ENCODE measurements at places on chromosomes 2 and 18.

DNA sequence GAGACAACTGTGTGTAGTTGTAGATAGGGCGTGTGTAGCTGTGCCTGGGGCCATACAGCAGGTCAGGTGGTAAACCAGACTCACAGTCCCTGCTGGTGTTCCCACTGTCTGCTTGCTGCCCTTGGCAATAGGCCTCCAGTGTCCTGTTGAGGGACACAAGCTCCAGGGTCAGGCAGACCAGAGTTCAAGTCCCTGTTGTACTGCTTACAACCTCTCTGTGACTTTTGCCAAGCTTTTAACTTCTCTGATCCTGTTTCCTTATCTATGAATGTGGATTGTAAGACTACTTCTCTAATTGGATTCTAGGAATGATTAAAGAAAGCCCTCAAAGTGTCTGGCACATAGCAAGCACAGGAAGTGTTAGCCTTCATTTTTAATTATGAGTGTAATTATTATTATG is 68.6 kb downstream of the MERTK start:
- no peak for DNase-seq
- H3K27ac ChIP-seq = no peak overlapping the region
- no peaks in the 10 kb centered on the region for H3K4me1 ChIP-seq
- H3K4me3 ChIP-seq = no peak overlapping the region
- H3K36me3 ChIP-seq = no peaks in the 10 kb centered on the region

DNA sequence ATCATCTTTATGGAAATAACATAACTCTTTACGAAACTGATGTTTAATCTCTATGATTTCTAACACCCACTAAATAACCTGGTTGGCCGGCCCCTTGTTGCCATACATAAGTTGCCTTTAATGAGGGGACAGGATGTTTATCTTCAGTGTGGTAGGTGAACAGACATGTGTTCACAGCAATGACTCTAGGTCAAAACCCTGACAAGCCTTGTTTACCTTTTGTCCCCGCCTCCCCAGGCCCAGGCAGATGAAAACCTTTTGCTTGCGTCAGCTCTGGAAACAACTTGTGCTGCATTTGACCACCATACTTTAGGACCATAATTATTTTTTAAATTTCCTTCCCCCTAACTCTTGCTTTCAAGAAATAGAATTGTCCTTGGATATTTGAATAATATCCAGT is 2.9 kb upstream of the DSG4 start:
- H3K4me3 ChIP-seq = no peak overlapping the region
- DNase-seq = no peak
- no peak overlapping the region for H3K27ac ChIP-seq
- H3K27me3 ChIP-seq = no peaks in the 10 kb centered on the region

DNA sequence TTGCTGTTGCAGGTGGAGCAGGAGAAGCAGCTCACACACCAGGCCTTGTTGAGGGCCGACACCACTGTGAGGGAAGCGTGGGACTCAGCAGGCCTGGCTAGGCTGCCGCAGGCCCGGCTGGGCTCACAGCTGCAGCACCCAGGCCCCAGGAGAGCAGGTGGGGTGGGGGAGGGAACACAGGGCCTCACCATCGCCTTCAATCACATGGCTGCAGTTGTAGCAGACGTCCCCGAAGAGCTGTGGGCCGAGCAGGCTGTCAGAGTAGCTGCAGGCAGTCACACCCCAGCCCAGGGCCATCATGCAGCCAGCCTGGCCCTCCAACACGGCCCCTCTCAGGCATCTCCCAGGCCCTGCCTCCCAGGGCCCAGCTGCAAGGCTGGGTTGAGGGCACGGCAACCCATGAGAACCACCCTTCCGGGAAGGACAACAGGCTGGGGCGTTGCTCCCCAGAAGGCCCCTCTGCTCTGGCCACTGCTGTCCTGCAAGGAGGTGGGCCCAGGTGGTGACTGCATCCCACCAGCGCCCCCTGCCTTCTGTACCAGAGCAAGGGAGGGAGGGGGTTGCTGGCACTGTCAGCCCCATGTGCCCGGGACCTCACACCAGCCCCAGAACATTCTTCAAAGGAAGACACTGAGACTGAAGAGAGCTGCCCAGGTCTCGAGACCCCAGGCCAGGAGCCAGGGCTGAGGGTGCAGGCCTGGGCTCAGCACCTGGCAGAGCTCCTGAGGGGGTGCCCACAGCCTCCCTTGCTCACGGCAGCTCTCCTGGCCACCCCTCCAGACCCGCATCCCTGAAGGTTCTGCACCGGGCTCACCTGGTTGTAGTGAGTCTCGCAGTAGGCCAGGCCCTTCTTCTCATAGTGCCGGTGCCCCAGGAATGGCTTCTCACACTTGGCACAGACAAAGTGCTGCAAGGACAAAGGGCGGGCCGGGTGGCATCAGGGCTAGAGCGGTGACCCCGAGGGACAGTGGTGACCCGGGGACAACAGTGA is 5.6 kb upstream of the GPR17 start:
- no peak overlapping the region for H3K27ac ChIP-seq
- no peak for DNase-seq
- H3K4me3 ChIP-seq = peak overlapping the region; percentile 58

DNA sequence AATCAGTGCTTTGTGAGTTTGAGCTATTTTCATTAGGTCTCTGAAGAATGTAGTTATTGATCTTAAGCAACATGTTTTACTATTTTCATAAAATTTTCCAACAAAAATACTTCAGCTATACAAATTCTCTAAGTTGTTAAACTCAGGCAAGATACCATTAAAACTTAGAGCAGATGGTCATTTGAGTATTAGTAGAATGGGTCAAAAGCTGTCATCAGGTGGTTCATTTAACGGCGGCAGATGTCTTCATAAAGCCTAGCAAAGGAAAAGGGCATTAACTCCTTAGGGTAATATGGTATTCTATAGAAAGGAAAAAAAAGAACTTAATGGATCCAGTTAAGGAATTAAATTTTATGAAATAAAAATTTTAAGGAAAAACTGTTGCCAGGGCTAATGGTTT is 19.2 kb downstream of the MIB1 start:
- H3K27ac ChIP-seq = no peak overlapping the region
- no peaks in the 10 kb centered on the region for H3K36me3 ChIP-seq
- DNase-seq = no peak
- no peaks in the 10 kb centered on the region for H3K4me1 ChIP-seq
- H3K27me3 ChIP-seq = no peaks in the 10 kb centered on the region
- no peak overlapping the region for H3K4me3 ChIP-seq

Data from CD8-positive, alpha-beta memory T cell (primary cell).